ENCODE measurements at places on chromosomes 4 and X.

- DNase-seq, result no peak
Observed at GRCh38 chrX:63963095-63963784, 178.2 kb upstream of the ARHGEF9 start.

DNA sequence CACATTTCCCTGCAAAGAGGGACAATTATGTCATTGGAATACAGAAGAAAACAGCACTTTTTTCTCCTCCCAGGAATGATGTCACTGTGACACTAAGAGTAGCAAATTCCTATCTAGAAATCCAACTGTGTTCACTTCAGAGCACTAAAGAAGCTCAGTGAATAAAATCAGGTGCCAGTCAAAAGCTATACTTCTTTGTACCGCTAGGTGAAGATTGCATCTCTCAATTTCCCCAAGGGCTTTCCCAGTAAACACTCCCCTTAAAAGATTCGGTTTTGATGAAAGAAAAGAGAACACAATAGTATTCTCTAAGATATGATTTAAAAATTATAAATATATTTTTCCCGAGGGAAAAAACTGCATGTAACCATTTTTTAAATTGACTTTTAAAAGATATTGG, 104.7 kb upstream of the MID1 start:
- no peak for DNase-seq

- DNase-seq, result no peak
Observed at GRCh38 chrX:79117078-79117477, 27.4 kb upstream of the GPR174 start.

GRCh38 chr4:59553721-59554091, 1646.4 kb upstream of the ADGRL3 start:
- peak; percentile 71 for DNase-seq

GRCh38 chr4:74796631-74797030, 2.3 kb upstream of the BTC start:
- DNase-seq, result no peak

DNA sequence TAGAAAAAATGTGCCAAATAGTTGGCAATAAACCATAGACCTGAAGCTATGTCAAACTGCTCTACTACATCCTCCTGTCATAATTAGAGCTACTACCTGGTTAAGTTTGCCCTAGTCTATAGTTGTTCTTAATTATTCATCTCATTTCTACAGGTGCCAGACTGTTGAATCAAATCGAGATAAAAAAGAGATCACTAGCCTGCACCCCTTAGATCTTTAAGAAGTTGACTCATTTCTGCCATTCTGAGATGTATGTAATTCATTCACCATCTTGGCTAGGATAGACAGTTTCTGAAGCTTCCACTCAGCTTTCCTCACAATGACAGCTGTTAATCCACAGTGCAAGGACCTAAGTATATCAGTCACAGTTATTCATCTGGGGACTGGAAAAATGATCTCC, 452.1 kb upstream of the BOD1L1 start:
- no peak for DNase-seq

- no peak for DNase-seq
Observed at GRCh38 chr4:6905516-6906445, 3.8 kb upstream of the TBC1D14 start.

DNA sequence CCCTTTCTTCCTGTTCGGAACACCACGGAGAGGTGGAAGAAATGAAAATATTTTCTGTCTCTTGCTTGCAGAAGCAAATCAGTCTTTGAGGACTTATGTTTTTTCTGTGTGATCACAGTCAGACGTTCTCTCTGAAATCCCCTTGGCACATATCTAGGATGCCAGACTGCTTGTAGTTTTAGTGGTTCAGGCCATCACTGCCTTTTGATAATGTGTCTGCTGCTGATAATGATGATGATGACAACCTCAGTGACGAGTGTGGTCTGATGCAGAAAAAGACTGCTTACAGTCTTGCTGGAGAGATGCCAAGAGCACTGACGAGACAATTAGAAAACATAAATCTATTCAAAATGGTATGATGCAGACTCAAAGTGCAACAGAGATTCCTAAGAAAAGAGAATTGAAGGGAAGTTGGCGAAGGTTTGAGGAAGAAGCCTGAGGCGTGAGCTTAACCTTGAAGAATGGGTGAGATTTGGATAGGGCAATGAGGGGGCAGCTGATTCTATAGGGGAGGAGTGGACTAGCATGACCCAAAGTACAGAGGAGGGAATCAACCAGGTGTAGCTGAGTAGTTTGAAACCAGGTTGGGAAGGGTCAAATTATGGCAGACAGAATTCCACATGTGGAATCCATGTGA, 7.9 kb downstream of the RAB33A start:
- peak; percentile 60 for DNase-seq

- peak; percentile 41 for DNase-seq
Observed at GRCh38 chr4:140176735-140177134, 22.8 kb upstream of the MAML3 start.

GRCh38 chr4:144371485-144371884, 231.0 kb upstream of the GYPA start:
- no peak for DNase-seq

DNA sequence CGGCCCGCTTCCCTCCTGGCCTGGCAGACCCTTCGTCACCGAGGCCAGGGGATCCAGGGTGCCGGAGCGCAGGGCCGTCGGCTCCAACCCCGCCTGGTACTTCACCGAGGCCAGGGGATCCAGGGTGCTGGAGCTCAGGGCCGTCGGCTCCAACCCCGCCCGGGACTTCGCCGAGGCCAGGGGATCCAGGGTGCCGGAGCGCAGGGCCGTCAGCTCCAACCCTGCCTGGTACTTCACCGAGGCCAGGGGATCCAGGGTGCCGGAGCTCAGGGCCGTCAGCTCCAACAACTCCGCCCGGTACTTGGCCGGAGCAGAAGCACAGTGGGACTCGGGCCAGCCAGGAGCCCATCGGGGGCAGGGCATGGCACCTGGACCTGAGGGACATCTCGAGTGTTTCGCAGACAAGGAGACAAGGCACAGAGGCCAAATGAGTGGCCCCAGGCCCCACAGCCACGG, 85.1 kb downstream of the FAM53A start:
- no peak for DNase-seq

DNA sequence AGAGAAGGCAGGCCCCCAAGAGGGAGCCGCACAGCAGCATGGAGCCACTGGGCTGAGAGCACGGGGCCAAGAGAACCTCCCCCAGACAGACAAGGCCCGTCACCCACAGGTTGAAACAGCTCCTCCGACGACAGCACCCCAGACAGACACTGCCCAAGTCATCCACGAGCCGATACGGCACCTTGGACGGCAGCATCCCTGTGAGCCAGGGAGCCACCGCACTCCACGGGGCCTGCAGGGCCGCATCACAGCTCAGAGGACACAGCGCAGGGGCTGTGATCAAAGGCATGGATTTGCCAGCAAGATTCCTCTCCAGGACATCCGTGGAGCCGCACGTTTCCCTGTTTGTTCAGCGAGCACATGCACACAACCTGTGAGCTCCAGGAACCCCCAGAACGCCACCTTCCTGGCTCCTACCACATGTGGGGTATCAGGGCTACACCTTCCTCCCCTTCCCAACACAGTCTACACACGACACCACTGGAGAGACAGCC, 3.9 kb downstream of the CTBP1 start:
- no peak for DNase-seq

DNA sequence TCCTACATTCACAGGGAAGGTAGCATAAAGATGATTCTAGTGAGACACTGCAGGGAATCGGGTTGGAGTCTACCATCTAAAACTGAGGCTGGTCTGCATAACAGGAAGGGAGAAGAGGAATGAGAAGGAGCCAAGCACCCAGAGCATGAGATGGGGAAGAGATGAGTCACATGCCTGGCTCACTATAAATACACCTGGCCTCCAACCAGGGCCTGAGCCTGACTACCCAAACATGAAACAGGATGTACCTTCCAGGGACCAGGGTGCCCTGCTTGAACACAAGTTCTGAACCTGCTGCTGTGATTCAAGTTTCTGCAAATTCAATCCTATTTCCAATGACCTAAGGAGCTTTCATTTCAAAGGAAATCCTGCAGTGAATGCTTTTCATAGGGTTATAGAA, 24.9 kb downstream of the CD99L2 start:
- DNase-seq, result no peak

GRCh38 chr4:155071962-155072361, 136.5 kb upstream of the NPY2R start:
- DNase-seq, result no peak

DNA sequence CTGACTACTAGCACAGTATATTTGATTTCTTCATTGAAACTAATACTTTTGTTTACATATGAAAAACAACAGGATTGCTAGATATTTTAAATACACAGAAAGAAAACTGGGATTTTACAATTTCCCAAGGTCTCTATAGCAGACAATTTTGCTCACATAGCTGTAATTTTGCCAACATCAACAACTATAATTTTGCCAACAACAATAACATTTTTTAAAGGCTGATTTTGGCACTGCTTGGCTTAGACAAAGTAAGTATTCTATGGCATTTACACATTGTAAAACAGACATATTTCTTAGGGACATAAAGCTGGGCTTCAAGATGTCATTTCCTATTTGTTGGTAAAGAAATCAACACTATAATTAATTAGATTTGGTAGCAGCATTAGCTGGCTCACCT, 922.1 kb downstream of the RAB28 start:
- no peak for DNase-seq
